ENCODE measurements at places on chromosomes 3 and 15. TPM values are rescaled to one million over a fixed set of nuclear protein-coding genes. Genes with fewer than 3 reads are reported as not detected.

The IL16 gene
- 19.2 TPM for total RNA-seq

The PCCB gene
- total RNA-seq, result 23.0 TPM

The COL7A1 gene
- 356 TPM for total RNA-seq

The GALK2 gene
- 35.2 TPM for total RNA-seq

The SLC22A13 gene
- total RNA-seq, result not detected

The ITPKA gene
- 0.30 TPM for total RNA-seq

Data from suprapubic skin (tissue), 4 donors.